ENCODE measurements at places on chromosomes 7 and 10. TPM values are rescaled to one million over a fixed set of nuclear protein-coding genes. Genes with fewer than 3 reads are reported as not detected.

Gene CADPS2
- not detected for total RNA-seq

Gene CABCOCO1
- total RNA-seq, result not detected

Gene STOX1
- 0.74 TPM for total RNA-seq

Gene CARD11
- total RNA-seq, result 108 TPM

Gene SLC16A9
- 1.4 TPM for total RNA-seq

Gene SHOC2
- 40.4 TPM for total RNA-seq

Gene ASB10
- total RNA-seq, result not detected

Gene GPR158
- not detected for total RNA-seq

Gene LOXL4
- total RNA-seq, result not detected

Gene LRRN3
- total RNA-seq, result 8.0 TPM
